ENCODE measurements at places on chromosomes 12 and 14.

- DNase-seq = no peak
Observed at GRCh38 chr14:87967496-87967895, 25.5 kb downstream of the GALC start.

DNA sequence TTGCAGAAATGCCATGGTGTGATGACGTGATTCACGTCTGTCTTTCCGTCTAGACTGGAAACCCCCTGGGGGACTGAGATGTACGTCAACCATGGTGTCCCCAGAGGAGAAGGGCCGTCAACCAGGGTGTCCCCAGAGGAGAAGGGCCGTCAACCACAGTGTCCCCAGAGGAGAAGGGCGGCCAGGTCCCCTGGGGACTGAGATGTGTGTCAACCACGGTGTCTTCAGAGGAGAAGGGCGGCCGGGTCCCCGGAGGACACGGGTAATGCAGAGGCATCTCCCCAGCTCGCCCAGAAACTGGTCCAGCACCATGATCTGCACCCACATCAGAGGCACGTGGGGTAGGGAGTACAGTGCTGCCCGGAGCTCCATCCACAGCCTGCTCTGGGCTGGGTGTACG lies 30.6 kb upstream of the GALNT9 start:
- no peak for DNase-seq

GRCh38 chr14:95297832-95298231 lies 21.9 kb downstream of the CLMN start:
- DNase-seq = no peak

DNA sequence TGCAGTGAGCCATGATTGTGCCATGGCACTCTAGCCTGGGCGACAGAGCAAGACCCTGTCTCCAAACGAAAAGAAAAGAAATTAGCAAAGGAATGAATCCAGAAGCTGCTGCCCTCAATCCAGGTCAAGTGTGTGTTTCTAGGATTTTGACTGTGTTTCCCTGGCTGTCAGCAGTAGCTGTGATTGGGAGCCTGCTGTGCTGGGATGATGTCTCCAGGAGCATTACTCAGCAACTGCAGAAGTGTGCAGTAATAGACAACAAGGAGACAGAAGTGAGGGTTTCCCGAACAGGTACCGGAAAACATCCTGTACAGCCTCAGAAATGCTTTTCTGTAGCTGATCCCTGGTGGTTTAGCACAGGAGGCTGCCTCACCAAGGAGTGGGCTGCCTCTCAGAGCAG lies 492.5 kb downstream of the FUT8 start:
- no peak for DNase-seq

DNA sequence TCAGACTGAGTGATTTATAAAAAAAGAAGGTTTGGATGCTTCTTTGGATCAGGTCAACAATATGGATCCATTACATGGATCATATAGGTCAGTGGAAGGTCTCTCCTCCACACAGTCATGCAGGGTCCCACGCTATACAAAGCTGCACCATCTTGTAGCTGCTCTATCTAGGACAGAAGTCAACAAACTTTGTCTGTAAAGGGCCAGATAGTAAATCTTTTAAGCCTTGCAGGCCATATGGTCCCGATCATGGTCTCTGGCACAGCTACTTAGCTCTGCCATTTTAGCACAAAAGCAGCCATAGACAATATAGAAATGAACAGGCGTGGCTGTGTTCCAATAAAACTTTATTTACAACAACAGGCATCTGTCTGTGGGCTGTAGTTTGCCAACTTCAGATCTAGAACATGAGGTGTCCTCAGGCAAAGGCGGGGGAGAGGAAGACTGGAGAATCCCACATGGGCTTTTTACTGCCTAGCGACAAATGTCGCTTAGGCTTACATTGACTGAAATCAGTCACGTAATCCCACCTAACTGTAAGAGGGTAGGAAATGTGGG lies 36.7 kb downstream of the TMEM233 start:
- no peak for DNase-seq
